ENCODE measurements at places on chromosomes 2 and 18.
A peak's percentile ranks its signal among the peaks of the same experiment; 100 is the strongest.

DNA sequence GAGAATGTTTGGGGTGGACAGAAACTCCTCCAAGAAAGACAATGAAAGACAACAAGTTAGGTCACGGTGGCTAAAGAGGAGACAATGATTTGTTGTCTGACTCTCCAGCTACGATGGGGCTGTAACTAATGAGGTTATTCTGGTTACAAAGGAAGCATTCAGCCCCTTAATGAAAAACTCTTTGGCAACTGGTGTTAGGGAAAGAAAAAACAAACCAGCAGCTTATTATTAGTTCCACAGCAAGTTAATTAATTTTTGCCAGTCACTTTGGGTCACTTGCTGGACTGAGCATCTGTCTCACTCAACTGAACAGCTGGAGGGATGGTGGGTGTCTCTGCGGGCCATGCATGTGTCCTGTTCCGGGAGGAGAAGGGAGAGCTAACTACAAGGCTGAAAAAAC lies 263.7 kb downstream of the ALK start:
- no peak for DNase-seq

GRCh38 chr2:154908327-154908726 lies 209.8 kb downstream of the KCNJ3 start:
- no peak for DNase-seq

DNA sequence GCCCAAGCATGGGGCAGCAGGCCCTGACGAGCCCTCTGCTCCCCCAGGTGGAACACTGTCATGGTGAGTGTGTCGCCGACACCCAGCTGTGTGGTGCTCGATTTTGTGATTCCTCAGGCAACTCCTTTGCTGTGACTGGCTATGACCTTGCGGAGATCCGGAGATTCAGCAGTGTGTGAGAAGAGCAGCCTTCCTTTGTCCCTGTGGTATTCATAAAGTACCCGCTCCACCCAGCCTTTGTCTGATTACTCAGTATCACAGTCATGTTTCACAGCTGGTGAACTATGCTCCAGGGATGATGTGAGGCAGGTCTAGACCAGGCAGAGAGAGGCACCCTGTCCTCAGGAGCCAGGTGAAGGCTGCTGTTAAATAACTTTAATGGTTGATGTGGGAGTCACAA lies 4.0 kb downstream of the WDR54 start:
- DNase-seq: no peak

- DNase-seq: no peak
Observed at GRCh38 chr2:136012315-136012714, 26.9 kb upstream of the DARS1 start.

GRCh38 chr2:19887510-19887909 lies 14.3 kb downstream of the TTC32 start:
- no peak for DNase-seq

DNA sequence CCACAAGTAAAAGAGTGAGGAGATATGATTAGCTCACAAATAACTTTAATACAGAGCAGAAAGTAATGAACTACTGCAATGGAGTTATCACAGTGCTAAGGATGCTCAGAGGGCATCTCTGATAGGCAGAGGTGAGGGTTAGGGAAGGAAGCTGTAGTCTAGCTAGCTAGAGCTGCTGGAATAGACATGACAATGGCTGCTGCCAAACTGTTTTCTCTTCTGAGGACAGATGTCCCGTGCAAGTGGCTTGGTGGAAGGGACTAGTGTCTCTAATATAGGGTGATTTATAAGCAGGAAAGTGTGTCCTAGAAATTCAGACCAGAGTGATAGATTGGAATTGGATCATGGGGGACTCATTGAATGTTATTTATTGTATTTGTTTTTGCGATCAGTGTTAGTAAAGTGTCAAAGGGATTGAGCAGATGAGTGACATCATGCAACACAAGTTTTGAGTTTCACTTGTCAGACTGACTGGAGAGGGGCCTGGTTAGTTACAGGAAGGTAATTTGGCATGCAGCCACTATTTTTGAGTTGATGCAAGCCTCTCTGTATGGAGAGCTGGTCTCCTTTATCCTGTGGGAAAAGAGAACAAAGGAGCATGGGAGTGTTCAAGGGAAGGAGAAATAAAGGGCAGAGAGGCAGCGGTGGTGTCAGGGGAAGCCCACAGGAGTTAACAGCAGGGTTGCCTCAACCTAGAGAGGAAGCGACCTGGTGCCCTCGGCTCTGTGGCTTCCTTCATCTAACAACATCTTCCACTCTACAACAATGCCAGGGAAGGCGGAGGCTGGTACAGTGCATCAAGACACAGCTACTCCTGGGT lies 1.9 kb downstream of the CTLA4 start:
- peak; percentile 12 for DNase-seq

DNA sequence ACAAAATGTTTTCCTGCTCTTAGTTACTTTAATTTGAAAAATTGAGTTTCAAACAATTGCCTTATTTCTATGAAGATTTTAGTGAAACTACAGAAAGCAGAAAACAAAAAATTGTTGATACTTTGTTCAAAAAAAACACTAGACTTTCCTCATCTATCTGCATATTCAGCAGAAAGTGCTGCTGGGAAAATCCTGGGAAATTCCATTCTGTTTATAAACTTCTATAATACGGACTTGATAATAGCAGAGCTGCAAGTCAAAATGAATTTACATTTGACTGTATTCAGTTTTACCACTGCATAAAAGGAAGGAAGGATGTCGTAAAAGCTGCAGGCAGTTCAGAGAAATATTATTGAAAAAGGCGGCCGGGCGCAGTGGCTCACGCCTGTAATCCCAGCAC lies 24.9 kb upstream of the ERICH2 start:
- DNase-seq: no peak
